ENCODE measurements at places on chromosomes 3 and 15. TPM values are rescaled to one million over a fixed set of nuclear protein-coding genes. Genes with fewer than 3 reads are reported as not detected.

FBXO40 gene
- polyA plus RNA-seq, result 0.05 TPM

CHRNA7 gene
- polyA plus RNA-seq, result 11.4 TPM

PRR20G gene
- polyA plus RNA-seq, result not detected

CPA3 gene
- 0.45 TPM for polyA plus RNA-seq

WDR72 gene
- polyA plus RNA-seq, result 58.7 TPM

CCR8 gene
- polyA plus RNA-seq, result not detected

ZNF80 gene
- not detected for polyA plus RNA-seq

IGSF11 gene
- polyA plus RNA-seq, result 5.4 TPM

GOLGA8S gene
- 2.0 TPM for polyA plus RNA-seq

TMCO5A gene
- polyA plus RNA-seq, result not detected

NRG4 gene
- 6.2 TPM for polyA plus RNA-seq

SNTN gene
- not detected for polyA plus RNA-seq

GCSAM gene
- 3.6 TPM for polyA plus RNA-seq

TM4SF1 gene
- 51.6 TPM for polyA plus RNA-seq

KY gene
- 1.7 TPM for polyA plus RNA-seq

DNA sequence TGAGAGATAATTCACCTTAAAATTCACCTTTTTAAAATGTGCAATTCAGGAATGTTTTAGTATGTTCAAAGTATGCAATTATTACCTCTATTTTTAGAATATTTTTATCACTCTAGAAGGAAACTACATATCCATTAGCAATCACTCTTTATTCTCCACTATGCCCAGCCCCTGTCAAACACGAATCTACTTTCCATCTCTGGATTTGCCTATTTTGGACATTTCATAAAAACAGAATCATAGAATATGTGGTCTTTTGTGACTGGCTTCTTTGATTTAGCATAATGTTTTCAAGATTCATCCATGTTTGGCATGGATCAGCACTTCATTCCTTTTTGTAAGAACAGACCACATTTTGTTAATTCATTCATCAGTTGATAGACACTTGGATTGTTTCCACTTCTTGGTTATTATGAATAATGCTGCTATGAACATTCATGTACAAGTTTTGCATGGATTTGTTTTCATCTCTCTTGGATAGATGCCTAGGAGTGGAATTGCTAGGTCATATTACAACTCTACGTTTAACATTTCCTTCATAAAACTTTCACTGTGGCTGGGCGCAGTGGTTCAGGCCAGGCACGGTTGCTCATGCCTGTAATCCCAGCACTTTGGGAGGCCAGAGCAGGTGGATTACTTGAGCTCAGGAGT lies 12.7 kb downstream of the HMCES start:
- DNase-seq, result no peak

DNA sequence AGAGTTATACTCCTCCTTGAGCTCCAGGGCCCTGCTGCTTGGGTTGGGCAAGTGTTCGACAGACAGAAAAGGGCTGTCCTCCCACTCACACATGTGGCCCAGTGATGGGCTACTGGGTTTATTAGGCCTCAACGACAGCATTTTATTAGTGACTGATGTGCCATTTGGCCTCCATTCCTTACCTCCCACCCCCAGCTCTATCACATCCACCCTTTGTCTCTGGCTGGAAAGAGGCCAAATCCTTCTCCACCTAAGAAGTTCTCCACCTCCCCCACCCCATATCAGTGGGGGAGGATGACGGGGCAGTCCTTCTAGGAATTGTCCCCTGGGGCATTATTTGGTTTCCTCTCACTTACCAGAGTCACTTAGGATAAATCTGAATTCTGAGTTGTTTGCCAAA lies 57.1 kb upstream of the WNT5A start:
- no peak for DNase-seq

GRCh38 chr3:129690406-129690805 lies 83.9 kb upstream of the PLXND1 start:
- DNase-seq, result no peak

GRCh38 chr3:178562947-178563232 lies 26.7 kb downstream of the KCNMB2 start:
- no peak for DNase-seq

GRCh38 chr3:54957711-54958110 lies 29.9 kb upstream of the LRTM1 start:
- DNase-seq, result no peak

- no peak for DNase-seq
These were observed 207.9 kb upstream of the RGMA start for GRCh38 chr15:93296759-93297500.

DNA sequence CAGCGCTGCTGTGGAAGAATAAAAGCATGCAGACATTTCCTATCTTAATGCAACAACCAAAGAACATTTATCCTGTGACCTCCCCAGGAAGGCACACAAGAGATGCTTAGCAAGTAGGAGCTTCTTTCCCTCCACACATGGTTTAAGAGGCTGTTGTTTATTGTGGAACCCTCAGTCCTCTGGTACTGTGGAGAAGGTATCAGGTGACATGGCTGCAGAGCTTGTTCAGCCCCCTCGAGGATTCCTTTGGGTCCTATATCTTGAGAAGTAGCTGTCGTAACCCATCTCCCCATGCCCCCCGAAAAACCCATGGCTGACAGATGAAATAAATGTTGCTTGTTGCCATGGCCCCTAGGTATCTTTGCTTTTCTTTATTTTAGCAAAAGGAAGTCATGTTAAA lies 20.3 kb upstream of the ETV5 start:
- DNase-seq, result no peak

GRCh38 chr3:15290736-15291135 lies 41.6 kb downstream of the SH3BP5 start:
- no peak for DNase-seq

DNA sequence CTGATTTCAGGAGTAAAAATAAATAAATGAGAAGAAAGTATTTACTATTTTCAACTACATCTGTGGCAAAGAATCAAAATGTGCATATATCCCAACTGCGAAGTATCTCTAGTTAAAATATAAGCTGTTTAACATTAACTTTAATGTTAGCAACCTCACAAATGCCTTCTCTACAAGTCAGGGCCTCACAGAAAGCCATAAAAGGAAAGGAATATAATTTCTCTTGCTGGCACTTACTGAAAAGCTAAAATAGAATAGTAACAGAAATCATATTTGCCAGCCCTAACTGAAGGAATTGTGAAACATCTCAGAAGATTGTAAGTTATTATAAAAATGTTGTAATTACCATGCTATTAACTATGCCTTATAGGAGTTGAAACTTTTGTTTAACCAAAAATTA lies 65.1 kb upstream of the MBNL1 start:
- no peak for DNase-seq

- no peak for DNase-seq
These were observed 41.1 kb upstream of the PLXNA1 start for GRCh38 chr3:126941721-126942270.

DNA sequence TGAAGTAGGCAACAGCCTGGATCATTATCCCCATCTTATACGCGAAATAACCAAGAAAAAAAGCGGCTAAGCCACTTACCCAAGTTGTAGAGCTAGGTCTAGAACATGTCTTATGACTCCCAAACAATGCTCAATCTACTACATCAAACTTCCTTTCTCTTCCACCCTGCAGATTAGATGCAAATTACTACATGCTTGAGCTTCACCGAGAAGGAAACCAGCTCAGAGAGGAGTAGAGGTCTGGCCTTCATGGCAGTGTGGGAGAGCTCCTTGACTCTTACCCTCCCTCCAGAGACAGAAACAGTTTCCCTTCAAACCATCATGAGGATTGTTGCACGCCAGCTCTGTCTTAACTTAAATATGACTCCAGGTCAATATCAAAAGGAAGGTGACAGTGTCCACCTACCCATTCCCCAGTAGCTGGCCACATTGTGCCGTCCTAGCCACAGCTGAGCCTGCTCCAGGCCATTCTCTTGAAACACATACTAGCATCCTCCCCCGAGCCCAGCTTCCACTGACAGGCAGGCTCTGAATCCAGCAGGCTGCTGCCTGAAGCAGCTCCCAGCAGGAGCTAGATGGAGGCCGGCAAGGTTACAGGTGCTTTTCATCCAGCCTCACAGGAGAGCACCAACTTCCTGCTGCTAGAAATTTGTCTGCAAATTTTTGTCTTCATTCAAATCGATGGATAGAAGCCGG lies 56.8 kb downstream of the CPN2 start:
- DNase-seq, result no peak

- DNase-seq, result peak; percentile 56
These were observed 70.0 kb upstream of the CGNL1 start for GRCh38 chr15:57306161-57306943.

GRCh38 chr15:69955240-69955894 lies 142.3 kb downstream of the TLE3 start:
- no peak for DNase-seq

GRCh38 chr15:64209680-64210334 lies 47.0 kb upstream of the PPIB start:
- no peak for DNase-seq

- no peak for DNase-seq
These were observed 1.5 kb downstream of the FSTL1 start for GRCh38 chr3:120449251-120449650.

DNA sequence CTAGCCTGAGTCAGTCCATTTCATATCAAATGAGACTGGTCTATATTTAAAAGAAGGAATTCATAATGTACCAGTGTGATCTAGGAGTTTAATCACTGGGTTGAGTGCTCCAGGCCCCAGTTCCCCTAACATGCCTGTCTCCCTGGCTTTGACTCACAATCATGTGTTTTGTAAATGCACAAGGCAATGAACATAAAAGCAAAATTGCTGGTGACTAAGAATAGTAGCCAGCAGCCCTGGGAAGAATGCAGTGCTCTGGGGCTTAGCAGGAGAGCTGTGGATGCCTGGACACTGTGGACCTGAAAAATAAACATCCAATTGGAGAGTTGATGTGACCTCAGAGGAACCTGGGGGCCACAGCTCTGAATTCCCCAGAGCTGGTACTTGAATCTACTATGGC lies 50.3 kb downstream of the SYNPR start:
- DNase-seq, result no peak

- DNase-seq, result no peak
These were observed 1.5 kb upstream of the U2SURP start for GRCh38 chr3:142999881-143000280.

GRCh38 chr15:58302832-58303231 lies 129.0 kb upstream of the LIPC start:
- DNase-seq, result no peak

GRCh38 chr3:63015614-63016309 lies 140.5 kb upstream of the CADPS start:
- no peak for DNase-seq

GRCh38 chr15:53709821-53710220 lies 49.6 kb downstream of the WDR72 start:
- DNase-seq, result no peak

DNA sequence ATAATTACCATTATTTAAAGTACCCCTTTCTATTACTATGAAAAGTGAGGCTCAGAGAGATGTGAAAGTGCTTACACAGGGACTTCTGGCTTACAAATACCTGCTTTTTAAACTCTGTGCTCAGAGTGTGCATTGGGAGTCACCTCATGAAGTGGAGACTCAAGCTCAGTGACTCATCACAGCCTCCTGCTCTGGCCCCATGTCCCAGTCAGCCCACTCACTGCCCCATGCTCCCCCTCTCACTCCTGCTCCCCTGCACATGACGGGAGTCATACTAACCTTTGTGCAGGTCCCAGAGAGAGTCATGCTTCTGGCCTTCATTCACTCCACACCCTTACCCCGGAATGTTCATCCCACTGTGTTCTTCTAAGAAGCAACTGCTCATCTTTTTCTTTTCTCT lies 20.2 kb downstream of the CCR1 start:
- DNase-seq, result no peak

DNA sequence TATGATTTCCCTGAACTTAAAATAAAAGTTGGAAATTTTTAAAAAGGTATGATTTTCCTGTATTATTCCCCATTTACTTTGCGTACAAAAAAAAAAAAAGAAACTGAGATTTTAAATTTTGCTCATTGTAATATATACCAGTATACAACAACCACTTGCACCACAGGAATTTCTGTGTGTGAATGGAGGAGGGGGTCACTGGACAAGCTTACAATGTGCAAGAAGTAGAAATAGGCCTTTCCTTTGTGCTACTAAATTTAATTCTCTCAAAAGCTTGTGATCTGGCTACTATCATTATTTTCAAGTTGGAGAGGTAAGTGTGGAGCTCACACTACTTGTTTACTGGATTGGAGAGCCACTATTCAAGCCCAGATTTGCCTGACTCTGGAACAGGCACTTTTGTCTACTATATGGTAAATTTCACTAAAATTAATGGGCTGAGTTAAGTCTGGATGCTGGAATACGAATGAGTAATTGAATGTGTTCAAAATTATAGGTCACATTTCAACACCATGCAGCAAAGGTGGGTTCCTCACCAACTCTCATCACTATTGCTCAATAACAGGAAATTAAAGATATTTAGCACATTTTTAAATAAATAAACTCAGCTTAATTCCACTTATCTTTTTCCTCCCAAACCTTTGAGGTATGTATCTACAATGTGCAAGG lies 148.0 kb upstream of the MBNL1 start:
- DNase-seq, result no peak

- DNase-seq, result no peak
These were observed 8.3 kb downstream of the ARL13B start for GRCh38 chr3:93988283-93988682.

- DNase-seq, result no peak
These were observed 29.6 kb downstream of the TPM1 start for GRCh38 chr15:63072023-63072650.

- no peak for DNase-seq
These were observed 65.9 kb upstream of the C3orf80 start for GRCh38 chr3:160159341-160159740.

DNA sequence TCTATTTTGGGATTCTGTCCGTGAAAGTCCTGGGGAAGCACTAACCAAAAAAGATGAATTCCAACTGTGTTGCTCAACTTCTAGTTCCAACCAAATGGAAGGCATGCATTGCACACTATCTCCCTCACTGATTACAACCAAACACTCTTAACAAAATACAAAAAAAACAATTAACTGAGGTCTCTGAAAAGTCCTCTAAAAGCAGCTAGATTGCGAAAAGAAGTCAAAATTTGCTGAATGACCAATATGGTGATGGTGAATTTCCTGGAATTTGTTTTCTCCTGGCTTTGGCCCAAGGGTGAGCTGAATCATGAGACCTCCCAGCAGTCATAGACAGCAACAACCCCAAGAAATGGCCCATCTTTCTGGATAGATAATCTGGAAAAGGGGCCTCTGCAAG lies 28.3 kb downstream of the CYP19A1 start:
- no peak for DNase-seq

DNA sequence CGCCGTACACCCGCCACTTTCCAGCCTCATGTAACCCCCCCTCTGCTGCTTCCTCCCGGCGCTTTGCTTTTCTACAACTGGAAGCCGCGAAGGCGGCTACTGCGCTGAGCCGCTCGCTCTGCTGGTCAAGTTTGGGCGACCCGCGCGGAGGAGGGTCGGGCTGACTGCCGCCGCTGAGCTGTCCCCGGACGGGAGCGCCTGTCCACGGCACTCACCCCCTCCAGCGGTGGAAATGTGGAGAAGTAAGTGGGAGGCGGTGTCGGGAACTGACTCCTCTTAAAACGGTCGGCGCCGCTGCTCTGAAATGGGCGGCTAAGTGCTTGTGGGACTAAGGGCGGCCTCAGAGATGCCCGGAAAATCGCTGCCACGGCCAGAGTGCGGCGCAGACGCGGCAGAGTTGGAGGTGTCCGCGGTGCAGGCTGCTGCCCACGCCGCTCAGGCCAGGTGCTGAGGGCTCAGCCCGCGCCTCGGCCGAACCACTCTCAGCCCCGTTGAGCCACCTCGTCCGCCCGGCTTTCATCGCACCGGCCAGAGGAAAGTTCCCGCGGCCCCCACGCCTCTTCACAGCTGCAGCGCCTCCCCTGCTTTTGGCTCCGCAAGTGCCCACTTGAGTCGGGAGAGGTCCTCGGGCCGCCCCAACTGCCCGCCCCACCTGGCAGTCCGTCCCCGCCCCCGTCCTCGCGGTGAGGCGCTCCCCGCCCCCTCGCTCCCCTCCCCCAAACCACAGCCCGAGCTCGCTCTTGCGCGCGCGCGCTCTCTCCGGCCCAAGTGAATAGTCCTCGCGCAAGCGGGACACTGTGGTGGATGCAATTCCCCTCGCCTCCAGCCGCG lies at the start of gene EPHA6:
Gene EPHA6 (plus strand): TSS at position 775 of the 831 bp plus-strand sequence.
- peak; percentile 31 for DNase-seq
